ENCODE measurements at places on chromosomes 11 and 22.

- no peak for DNase-seq
These were observed 20.6 kb downstream of the DRD4 start for GRCh38 chr11:657691-658126.

GRCh38 chr22:17955590-17956379, 68.6 kb downstream of the MICAL3 start:
- no peak for DNase-seq

DNA sequence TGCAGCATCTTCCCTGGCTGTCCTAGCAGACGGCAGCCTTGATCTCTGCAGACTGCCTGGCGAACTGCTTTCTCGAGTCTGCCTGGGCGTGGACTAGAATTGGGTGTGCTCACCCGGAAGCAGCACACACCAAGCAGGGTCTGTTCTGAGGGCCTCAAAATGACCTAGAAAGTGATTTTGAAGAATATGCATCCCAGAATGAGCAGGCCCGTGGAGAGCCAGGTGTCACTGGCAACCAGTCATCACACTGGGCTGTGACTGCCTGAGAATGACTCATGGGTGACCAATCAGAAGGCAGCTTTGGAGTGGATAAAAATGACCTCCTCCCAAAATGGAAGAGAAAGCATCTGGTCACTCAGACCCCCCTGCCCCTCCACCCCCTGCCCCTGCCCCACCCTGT, 114.9 kb upstream of the NECTIN1 start:
- no peak for DNase-seq

DNA sequence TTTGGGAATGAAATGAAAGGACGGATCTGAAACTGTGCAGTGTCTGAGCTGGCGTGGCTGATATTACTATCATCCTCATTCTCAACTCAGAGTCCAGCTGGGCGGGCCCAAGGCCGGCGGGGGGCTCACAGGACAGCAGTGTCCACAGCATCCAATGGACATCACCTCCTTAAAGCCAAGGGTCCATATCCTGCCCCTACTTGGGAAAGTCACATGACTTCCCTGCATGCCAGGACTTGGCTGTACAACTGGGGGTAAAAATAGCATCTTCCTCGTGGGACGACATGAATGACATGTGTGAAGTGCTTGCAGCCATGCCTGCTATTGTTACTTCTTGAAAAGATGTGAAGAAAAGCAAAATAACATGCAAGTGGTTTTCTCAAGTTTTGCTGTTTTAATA, 82.3 kb downstream of the TRMU start:
- DNase-seq, result no peak

- DNase-seq, result no peak
These were observed 74.9 kb downstream of the DEPDC5 start for GRCh38 chr22:31828739-31829138.

DNA sequence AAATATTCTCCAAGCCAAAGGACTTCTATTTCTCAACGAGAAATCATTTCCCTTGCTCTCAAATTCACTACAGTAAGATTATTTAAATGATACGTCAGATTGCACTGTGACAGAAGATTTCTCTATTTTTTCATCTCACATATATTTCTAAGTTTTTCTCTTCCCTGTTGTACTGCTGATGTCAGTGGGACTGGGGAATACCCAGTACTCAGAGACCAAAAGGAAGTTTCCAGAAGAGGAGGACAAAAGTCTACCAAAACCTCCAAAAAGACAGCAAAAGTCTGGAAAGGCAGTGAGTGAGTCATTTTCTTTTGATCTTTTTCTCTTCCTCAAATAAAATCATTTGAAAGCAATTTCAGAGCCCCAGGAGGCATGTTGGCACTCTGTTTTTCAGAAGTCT, 149.8 kb upstream of the PITPNB start:
- DNase-seq, result no peak

GRCh38 chr22:30573594-30574094, 821 bp downstream of the GAL3ST1 start:
- no peak for DNase-seq

DNA sequence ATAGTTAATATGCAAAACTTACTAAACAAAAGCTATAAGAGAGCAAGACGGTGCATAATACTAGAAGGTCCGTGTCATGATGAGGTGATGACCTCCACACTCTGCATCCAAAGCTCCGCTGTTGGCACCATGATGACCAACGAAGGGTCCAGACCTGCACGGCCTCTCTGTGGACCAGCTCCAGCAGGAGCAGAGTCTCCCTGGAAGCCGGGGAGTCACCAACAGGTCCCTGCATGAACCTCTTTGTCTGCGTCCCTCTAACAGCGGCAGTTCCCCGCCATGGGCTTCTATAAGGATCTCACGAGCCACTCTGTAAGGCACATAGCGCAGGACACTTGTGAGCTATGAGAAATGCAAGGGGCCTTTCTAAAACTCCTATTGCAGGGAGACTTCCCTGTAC, 517.3 kb downstream of the BRD1 start:
- no peak for DNase-seq

DNA sequence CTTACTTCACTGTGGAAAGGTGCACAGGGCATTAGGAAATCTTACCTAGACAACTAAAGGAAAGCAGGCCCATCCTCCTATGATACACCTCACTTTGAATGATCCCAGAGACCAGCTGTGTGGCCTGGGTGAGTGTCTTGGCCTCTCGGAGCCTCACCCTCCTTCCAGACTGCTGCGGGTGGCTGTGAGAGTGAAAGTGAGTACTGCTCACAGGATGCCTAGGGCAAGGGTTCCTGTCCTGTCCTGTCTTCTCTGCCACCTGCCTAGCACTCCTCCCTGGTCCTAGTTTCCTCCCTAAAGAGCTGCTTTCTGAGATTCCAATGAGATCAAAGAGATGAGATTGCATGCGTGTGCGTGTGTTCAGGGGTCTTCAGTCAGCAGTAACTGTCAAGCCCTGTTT, 19.5 kb upstream of the ADORA2A start:
- no peak for DNase-seq

DNA sequence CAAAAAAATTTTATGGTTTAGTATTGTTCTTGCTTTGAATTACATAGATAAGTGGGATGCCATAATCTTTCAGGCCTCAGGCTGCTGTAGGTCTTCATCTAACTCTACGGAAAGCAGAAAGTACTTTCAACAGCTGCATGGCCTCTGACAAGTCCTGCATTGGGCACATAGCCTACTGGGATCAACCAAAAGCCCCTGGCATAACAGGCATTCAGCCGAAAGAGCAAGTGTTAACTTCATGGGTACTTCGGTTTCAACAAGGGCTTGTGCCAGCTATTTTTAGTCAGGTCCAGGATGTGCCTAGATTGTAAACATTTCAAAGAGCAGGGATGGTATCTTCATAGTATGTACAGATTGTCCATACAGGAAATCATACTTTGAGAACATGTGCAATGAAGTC, 3.1 kb downstream of the SLN start:
- DNase-seq, result no peak

- DNase-seq, result no peak
These were observed 2.6 kb upstream of the PEX26 start for GRCh38 chr22:18075101-18075719.

DNA sequence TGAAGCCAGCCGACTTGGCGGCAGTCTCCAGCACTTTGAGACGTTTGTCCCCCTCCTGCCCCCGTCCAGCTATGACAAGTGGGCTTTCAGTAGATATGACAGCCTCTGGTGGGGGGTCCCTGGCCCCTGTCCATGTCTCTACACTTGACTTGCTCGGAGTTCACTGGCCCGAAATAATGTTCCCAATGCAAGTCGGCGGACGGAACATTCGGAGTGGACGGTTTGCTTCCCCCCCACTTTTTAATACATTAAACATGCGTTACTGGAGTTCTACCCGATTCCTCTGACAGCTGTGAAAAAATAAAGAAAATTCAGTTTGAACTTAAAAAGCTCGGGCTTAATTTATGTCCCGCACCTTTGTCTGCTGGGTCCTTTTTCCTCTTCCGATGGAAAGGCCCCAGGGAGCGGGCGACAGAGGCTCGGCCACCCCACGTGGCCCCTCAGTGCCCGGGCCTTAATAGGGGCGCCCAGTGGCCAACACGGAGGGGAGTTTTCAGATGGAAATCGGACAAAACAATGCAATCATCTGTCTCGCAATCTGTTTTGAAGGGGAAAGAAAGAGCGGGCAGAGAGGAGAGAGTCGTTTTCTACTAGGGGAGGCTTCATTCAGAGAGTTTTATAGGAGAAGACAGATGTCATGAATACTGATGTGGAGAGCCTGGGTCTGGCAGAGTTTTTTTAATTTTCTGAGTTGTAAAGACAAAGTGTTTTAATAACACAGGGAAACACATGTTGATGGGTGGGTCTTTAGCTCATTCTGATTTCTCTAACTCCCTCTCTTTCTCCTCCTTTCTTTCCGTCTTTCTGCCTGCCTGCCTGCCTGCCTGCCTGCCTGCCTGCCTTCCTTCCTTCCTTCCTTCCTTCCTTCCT, 50.2 kb downstream of the SMIM38 start:
- no peak for DNase-seq

DNA sequence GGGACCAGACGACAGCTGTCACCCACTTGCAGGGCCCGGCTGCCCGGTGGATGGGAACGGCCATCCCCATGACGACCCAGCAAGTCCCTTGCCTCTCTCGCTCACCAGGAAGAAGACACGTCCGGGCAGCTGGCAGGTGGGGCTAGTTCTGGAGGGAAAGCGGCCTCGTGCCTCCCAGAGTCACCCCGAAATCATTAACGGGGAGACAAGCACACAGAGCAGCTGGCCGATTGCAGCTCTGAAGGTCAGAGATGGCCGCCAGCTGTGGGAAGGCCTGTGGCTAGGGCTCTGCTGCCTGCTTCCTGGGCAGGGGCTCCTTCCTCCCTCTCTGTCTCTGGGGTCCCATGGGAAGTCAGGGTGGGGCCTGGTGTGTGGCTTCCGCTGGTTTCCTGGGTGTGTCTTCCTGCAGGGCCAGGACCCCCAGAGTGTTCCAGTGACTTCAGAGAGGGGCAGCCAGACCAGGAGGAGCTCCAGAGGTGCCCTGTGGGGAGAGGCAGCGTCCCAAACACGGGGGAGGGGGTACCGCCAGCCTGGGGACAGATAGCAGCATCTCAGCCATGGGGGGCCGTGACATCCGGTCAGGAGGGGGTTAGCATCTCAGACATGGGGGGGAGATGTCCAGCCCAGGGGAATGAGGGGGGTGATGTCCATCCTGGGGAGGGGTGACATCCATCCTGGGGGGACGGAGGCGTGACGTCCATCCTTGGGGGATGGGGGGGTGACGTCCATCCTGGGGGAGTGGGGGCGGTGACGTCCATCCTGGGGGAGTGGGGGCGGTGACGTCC, 114.9 kb downstream of the KCNQ1 start:
- no peak for DNase-seq

- no peak for DNase-seq
These were observed 70.1 kb downstream of the PDE3B start for GRCh38 chr11:14713496-14714244.

DNA sequence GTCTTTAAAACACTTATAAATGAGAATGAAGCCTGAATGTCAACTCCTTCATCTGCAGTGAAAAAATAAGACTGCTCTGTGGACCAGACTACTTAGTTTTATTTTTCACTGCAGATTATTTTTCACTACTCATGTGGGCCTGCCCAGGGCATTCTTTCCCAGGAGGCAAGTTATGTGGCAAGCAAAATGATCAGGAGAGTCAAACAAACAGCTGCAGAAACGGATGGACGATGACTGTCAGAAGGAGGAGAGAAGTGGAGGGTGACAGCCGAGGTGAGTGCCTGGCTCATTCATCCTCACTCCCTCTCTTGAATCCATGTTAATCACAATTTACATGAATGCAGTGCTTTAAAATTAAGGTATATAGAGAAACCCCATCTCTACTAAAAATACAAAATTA, 5.8 kb upstream of the LRP5 start:
- DNase-seq, result no peak

DNA sequence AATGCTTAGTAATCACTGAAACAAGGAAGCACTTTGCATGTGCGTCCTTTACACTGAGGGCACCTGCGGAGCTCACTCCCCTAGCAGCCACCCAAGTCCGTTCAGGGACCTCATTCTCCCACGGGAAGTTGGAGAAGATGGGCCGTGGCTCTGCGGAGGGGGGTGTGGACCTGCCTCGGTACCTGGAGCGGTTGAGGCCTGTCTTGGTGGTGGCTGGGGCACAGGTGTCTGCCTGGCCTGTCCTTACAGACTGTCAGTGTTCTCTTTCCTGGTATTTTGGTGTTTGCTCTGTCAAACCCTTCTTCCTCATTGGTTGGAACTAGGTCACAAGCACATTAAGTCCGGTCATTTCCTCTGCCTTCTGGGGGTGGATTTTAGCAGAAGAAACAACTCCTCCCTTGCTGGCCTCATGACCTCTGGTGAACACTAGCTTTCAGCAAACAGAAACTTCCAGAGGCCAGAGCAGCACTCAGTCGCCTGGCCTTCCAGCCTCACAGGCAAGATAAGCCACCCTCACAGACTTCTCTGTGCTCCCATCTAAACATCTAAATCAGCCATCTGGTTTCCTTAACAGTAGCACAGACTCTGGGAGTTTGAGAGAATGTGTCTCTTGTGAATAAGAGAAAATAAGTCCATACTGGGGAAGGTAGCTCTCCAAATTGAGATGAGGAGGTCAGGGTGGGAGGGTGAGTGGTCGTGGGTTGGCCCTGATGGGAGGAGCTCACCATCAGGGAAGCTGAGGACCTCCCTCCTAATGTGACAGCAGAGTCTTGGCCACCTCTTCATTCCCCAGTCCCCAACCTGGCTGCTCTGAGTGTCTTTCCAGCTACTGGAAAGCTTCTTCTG, 8.6 kb downstream of the SNAP29 start:
- DNase-seq, result no peak

- DNase-seq, result no peak
These were observed 2.1 kb downstream of the OMP start for GRCh38 chr11:77104727-77105126.

GRCh38 chr11:22797047-22797446, 32.6 kb downstream of the SVIP start:
- DNase-seq, result no peak

DNA sequence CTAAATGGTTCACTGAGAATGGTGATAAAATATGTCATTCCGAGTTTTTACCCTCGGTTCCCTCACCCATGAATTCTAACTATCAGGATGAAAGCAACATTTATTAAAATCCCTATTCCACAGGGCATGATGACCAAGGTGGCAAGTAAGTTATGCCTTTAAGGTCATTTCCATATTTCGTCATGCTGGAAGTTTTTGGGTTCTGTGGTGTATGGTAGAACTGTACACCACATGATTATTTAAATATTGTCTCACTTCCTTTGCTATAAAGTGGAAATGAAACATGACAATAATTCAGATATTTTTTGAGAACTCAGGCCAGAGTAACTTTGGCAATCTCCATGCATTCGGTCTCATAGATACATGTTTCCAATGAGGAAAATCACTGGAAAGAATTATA, 68.5 kb upstream of the CARD18 start:
- no peak for DNase-seq

DNA sequence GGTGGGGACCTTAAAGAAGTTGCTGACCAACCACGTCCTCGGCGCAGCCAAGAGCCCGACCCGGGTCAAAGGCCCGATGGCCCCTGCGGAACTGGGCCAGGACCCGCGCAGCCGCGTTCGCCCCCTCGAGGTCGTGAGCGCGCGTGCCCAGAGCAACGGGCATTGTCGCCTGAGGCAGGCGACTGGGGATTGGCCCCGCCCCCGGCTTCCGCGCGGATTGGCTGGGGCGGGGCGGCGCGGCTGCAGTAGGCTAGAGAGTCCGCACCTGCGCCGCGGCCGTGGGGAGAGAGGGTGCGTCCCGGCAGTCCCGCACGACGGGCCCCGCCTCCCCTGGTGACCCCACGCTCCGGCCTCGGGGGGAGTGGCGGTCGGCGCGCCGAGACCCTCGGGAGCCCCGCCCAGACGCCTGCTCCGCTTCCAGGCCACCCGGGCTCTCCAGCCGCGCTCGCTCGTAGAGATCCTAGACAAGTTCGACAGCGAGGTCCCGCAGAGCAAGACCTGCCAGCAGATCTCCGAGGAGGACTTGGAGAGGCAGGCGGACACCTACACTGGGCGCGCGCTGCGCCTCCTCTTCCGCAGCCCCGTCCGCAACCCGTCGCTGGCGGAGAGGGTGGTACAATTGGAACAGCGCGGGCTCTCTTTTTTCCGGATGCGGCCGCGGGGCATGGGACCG, 8.3 kb upstream of the PPIL2 start:
- no peak for DNase-seq
